Activated effector memory CD4-positive, alpha-beta T cell treated with anti-CD3 and anti-CD28 coated beads, Interleukin-2, amount 50 U/mL, for 16 hours (primary cell): ENCODE measurements at places on chromosomes 5 and 9.
A peak's percentile ranks its signal among the peaks of the same experiment; 100 is the strongest.

GRCh38 chr5:36777105-36777757 lies 99.3 kb upstream of the NIPBL start:
- no peak for DNase-seq

DNA sequence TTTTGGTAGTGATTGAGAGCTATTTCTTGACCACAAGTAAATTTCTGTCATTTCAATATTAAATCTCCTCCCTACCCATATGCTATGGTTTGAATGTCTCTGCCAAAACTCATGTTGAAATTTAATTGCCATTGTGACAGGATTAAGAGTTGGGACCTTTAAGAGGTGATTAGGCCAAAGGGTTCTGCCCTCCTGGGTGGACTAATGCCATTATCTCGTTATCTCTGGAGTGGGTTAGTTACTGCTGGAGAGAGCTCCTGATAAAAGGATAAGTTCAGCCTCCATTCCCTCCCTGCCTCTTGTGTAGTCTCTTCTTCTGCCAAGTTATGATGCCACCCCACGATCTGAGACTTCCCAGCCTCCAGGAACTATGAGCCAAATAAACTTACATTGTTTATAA lies 3.6 kb upstream of the DRD1 start:
- no peak for DNase-seq

DNA sequence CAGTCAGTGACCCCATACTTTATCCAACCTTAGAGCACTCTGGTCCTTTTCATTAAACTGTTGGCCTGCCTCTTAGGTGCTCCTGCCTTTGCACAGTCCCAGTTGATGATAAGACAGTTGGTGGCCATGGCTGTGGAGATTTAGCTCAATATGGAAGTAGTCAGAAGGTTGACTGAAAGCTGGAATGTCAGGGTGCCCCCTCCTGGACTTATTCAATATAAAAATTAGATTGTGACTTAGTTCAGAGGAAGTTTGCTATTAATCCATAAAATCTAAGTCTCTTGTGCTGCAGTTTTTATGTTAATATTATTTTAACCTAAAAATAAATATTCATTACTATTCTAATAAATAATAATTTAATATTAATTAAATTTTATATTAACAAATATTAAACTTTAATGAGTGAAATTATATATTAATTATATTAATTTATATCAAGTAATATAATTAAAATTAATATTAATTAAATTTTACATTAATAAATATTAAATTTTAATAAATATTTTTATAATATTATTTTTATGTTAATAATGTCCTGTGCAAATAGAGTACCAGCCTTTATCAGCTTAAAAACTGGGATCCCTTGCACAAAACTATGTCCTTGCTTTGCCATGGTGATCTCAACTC lies 77.7 kb upstream of the ADAMTSL1 start:
- no peak for DNase-seq

GRCh38 chr5:473551-474192 lies 30.7 kb downstream of the EXOC3 start:
- peak; percentile 73 for DNase-seq

GRCh38 chr9:20205821-20206220 lies 416.5 kb downstream of the MLLT3 start:
- DNase-seq, result no peak

DNA sequence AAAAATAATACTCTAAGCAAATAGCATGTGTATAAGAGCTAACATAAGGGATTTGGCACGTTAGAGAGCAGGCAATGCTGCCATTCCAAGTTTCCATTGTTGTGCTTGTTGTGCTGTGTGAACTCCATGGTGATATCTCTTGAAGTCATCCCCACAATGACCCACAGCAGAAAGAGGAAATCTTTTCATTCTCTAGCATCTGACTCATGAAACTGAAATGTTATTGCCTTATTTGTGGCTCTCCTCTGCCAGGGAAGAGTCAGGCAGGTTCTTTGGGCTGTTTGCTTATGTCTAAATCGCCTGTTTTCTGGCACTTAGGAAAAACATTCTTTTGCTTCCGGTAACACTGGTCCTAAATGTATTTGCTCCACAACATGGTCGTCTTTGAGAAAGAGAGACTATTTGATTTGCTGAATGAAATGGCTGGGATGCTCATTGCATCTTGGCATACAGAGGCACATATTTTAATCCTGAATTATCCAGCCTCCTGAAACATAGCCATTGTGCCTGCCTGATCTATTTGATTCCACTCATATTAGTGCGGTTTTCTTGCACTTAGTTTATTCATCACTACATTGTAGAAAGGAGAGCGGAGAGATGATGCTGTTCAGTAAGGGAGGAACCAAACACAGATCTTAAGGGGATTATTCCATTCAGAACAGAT lies 188.8 kb downstream of the CSNK1G3 start:
- no peak for DNase-seq

- no peak for DNase-seq
Observed at GRCh38 chr5:174706997-174707572, 17.3 kb upstream of the MSX2 start.

- no peak for DNase-seq
Observed at GRCh38 chr9:14633148-14633547, 60.1 kb downstream of the ZDHHC21 start.

DNA sequence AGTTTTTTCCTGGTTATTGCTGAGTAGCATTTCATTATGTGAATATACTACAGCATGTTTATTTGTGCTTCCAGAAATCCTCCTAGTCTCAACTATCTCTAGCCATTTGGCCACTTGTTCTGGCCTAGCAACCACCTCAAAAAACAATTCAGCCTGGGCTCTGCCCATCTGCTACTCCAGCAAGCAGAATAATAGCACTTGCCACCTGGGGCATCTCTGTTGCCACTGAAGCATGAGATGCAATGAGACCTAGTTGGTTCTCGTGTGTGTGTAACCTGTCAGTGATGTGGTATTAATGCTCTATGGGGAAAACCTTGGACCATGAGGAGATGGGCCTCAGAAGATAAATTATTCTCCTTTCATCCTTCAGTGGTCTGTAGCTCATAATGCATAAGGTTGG lies 129.5 kb downstream of the RNF180 start:
- no peak for DNase-seq

- no peak for DNase-seq
Observed at GRCh38 chr5:167255926-167256325, 1035.5 kb upstream of the WWC1 start.

- no peak for DNase-seq
Observed at GRCh38 chr5:160133071-160133917, 14.0 kb upstream of the PWWP2A start.

DNA sequence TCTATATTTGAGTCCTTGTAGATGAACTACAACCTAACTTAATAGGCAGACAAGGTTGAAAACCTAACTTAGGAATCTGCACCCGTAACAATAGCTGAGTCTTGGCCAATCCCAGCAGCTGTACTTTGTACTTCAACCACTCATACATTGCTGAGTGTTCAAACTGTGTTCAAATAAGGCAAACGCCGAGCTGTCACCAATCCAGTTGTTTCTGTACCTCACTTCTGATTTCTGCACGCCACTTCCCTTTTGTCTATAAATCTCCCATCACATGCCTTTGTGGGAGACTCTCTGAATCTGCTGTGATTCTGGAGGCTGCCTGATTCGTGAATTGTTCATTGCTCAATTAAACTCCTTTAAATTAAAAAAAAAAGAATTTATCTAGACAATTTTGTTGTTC lies 167.8 kb upstream of the TUT7 start:
- no peak for DNase-seq

DNA sequence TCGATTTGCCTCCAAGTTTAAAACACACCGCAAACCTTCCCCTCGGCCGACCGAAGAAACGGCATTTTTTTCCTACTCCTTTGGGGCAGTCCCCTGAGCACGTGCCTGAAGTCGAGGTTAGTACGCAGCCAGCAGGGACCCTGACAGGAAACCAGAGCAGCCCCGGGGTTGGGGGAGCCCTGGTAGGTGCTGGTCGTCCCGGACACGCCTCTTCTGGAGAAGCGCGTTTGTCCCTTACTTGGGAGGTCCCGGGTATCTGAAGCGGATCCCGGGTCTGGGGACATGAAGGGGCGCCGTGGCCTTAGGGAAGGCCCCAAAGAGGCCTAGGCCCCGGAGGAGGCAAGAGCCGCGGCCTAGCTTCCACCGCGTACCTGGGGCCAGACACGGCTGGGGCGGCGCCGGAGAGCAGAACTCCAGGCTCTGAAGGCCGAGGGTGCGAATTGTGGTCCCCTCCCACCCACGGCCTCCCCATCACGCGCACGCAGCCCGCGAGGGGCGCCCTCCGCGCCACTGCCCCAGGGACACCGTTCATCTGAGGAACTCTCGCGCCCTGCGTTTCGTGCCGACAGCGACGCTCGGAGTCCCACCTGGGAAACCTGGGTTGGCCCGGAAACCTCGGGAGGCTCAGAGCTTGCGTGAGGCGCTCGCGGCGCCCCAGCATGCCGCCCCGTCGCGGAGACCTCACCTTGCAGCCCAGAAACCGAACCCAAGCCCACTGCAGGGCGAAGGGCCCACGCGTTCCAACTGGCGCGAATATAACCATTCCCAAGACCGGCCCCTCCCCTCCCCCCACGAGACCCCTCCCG lies 10.4 kb downstream of the OTP start:
- DNase-seq, result no peak

DNA sequence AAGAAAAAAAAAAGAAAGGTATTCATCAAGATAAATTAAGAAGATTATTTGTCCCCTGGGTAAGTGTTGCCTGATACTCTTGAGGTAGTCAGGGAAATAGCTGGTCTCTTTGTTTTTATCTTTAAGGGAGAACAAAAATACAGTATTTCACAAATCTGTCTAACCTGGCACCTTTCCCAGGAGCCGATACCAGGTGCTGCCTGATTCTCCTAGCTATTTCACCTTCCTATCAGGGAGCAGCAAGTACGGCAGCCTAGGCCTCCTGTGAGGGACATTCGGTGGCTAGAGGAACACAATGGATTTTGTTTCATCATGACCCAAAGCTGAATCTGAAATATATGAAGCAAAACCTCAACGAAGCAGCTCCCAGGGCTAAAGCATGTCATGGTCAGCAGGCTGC lies 86.0 kb downstream of the TARS1 start:
- DNase-seq, result no peak
